ENCODE measurements at places on chromosomes 2 and 18. TPM values are rescaled to one million over a fixed set of nuclear protein-coding genes. Genes with fewer than 3 reads are reported as not detected.

DYSF gene
- 71.4 TPM for total RNA-seq

SLC11A1 gene
- total RNA-seq = 194 TPM

SLC9A2 gene
- 0.29 TPM for total RNA-seq

ABCG8 gene
- total RNA-seq = not detected

ARL4C gene
- total RNA-seq = 15.8 TPM

GALNT14 gene
- total RNA-seq = 2.1 TPM

SCN9A gene
- total RNA-seq = 15.6 TPM

EFHD1 gene
- total RNA-seq = 3.8 TPM

PROM2 gene
- 5.6 TPM for total RNA-seq
